ENCODE measurements at places on chromosomes 12 and 14.

DNA sequence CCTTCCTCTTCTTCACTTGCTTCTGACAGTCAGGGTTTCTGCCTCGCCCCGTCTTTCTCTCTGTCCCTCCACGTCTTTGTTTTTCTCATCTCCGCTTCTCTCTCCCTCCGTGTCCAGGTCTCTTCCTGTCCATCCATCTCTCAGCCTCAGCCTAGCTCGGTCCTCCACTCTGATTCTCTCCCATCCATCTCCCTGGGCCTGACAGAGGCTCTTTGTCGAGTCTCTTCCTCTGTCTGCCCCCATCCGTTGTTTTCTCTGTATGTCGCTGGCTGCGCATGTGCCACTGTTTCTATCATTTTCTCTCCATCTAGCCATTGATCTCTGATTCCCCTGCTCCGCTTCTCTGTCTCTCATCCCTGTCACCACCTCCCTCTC lies 328.9 kb upstream of the TBX3 start:
- no peak for DNase-seq

GRCh38 chr14:51396222-51396815 lies 156.3 kb downstream of the TMX1 start:
- DNase-seq: no peak

- DNase-seq: peak; percentile 73
Observed at GRCh38 chr14:20667957-20668356, 16.4 kb upstream of the RNASE4 start.

GRCh38 chr14:24219080-24219479 lies 3.2 kb upstream of the MDP1 start:
- DNase-seq: no peak

- no peak for DNase-seq
Observed at GRCh38 chr12:96141216-96141912, 52.8 kb upstream of the ELK3 start.

- DNase-seq: no peak
Observed at GRCh38 chr14:36344211-36344610, 23.8 kb upstream of the MBIP start.

- DNase-seq: no peak
Observed at GRCh38 chr12:4049298-4050080, 176.3 kb upstream of the PARP11 start.

- DNase-seq: no peak
Observed at GRCh38 chr14:33792009-33792719, 158.7 kb downstream of the EGLN3 start.
